ENCODE measurements at places on chromosomes 7 and 10. TPM values are rescaled to one million over a fixed set of nuclear protein-coding genes. Genes with fewer than 3 reads are reported as not detected.

GRCh38 chr7:45435846-45436245 lies 138.3 kb upstream of the ADCY1 start:
- no peak for DNase-seq

DNA sequence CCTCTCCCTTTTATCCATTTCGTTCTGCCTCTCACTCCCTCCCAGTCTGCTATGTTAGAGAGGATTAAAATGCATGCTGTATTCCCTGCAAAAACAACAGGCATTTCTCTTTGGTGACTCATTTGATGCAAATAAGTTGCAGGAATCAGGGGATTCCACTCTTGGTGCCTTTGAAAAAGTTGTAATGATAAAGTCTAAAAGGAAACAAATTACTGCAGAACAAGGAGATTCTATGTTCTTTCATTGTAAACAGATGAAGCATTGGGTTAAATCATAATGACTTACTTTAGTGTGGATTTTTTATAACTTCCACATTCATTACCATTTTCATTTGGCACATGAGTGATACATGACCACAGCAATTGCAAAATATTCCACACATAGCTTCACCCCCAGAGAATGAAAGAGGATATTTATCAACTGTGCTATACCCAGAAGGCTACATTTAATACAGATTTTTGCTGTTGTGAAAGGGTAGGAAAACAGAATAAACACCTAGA lies 33.4 kb upstream of the ABLIM1 start:
- DNase-seq: no peak

DNA sequence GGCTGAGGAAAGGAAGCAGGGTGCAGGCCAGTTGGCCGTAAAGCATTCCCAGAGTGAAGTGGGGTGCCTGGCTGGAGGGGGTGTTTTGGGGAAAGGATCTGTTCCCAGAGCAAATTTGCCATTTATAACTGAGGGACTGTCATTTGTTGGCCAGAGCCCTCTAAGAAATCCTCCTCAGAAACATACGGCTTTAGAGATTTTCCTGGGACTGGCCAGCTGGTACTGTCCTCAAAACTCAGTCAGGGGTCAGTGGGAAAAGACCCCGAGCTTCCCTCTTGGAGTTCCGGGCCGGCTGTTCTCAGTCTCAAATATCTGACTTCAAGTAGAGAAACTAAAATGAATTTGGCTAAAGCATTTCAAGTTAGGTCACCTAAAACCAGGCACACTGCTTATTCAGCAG lies 55.9 kb downstream of the ETV1 start:
- no peak for DNase-seq

GRCh38 chr10:112235920-112236319 lies 47.3 kb upstream of the TECTB start:
- DNase-seq: no peak

STAG3 gene
- 0.90 TPM for total RNA-seq

- DNase-seq: no peak
Measured at GRCh38 chr10:98425511-98426352, 10.8 kb upstream of the PYROXD2 start.

Data from urinary bladder (tissue), 4 donors.